ENCODE measurements at places on chromosomes 12 and 14.

DNA sequence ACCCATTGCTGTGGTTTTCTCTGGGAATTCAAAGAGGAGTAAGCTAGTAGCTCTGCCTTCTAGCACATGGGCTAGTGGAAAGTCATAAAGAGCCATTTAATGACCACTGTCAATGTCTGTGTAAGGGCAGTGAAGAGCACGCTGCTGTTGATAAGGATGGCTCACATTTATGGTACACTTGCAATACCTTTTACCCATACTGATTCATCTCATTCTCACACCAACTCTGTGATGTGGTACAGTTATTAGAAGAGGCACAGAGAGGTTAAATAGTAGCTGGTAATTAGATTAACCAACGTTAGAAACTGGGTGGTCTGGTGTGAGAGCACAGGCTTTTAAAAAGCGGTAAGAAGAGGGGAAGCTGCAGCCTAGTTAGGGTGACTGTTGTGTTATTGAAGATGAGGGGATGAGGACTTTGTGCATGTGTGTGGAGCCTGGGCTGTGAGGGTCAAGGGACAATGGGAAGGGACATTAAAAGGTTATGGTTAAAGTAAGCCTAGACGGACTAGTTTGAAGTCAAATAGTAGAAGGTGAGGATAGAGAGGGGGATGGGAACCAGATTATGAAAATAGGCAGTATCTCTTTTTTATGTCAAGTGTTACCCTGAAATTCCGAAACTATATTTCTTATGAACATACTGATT lies 25.2 kb downstream of the RASSF3 start:
- no peak overlapping the region for H3K4me3 ChIP-seq
- no peaks in the 10 kb centered on the region for H3K36me3 ChIP-seq
- peaks cover 17% of the 10 kb centered on the region for H3K4me1 ChIP-seq
- no peaks in the 10 kb centered on the region for H3K27me3 ChIP-seq
- no peak overlapping the region for H3K27ac ChIP-seq
- DNase-seq, result no peak

DNA sequence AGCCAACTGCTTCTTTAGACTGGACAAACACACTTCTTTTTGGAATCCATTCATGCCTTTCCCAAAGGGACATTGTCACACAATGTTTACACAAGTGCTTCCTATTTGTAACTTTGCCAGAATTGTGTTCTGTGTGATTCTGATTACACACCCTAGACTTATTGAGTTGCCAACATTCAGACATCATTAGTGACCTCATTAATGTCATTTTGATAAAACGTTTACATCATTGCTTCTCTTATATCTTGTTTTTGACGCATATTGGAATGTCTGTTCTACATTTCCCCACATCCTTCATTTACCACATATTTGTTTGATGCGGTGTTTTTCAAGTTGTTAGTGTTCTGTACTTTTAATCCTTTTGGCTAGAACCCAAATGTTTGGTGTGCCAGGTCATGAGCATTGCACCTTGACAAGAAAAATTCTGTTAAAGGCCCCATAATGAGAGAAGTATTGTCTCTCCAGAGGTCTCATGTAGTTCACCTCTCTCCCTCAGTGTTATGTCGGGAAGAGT lies 305.5 kb downstream of the AEBP2 start:
- no peak overlapping the region for H3K27ac ChIP-seq
- DNase-seq, result no peak
- no peaks in the 10 kb centered on the region for H3K36me3 ChIP-seq

DNA sequence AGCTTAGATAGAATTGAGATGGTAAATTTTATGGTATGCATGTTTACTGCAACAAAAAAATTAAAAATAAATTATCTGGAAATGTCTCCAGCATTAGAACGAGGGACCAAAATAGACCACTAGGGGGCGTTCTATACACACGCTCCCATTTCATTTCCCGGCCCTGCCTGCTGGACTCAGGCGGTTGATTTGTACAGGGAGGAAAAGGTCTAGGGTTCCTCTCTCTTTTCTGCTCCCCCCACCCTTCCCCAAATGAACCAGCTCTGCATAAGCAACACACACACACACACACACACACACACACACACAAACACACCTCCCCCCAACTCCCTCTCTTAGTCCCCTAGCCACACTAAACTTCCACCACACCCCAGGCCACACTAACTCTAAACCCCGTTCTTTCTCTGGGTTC lies 7.8 kb upstream of the DTX1 start:
- no peak overlapping the region for H3K27ac ChIP-seq
- H3K4me3 ChIP-seq, result no peak overlapping the region
- H3K4me1 ChIP-seq, result no peaks in the 10 kb centered on the region
- no peaks in the 10 kb centered on the region for H3K27me3 ChIP-seq

DNA sequence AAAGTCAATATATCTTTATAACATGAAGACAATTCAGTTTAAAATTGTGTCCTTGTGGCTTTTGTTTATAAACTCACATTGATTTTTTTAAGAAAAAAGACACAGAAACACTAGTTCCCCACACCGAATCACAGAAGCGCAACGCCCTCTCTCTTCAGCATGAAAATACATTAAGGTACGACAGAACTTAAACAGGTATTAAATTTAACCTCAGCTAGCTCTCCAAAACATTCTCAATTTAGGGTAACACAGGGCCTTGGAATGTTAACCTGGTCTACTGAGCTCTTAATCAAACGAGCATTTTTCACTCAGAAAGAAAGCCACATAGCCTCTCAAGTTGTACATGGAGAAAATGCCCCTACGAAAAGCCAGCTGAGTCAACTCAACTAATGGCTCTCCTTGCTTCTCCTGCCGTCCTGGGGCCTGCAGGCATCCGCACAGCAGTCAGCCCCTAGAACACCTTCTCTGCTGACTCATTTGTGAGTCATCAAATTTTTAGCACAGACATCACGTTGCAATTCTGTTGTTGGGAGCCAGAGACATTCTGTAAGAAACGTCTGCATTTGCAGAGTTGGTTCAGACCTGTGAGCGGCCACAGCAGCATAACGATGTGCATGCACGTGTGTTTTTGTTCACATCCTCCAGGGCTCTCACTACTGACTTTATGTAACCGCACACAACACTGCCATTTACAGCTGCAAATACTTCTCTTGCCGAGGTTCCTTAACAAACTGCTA lies 141.6 kb downstream of the ITPR2 start:
- H3K27ac ChIP-seq, result no peak overlapping the region
- no peak for DNase-seq
- no peak overlapping the region for H3K4me3 ChIP-seq
- H3K36me3 ChIP-seq, result no peaks in the 10 kb centered on the region
- H3K4me1 ChIP-seq, result no peaks in the 10 kb centered on the region

GRCh38 chr12:23253191-23253590 lies 628.2 kb downstream of the ETNK1 start:
- H3K4me3 ChIP-seq, result no peak overlapping the region
- H3K36me3 ChIP-seq, result no peaks in the 10 kb centered on the region
- DNase-seq, result no peak
- no peak overlapping the region for H3K27ac ChIP-seq
- H3K4me1 ChIP-seq, result no peaks in the 10 kb centered on the region

GRCh38 chr12:98653866-98654493 lies 8.9 kb downstream of the APAF1 start:
- DNase-seq, result no peak
- H3K4me1 ChIP-seq, result no peaks in the 10 kb centered on the region
- no peaks in the 10 kb centered on the region for H3K36me3 ChIP-seq
- H3K27me3 ChIP-seq, result no peaks in the 10 kb centered on the region
- no peak overlapping the region for H3K4me3 ChIP-seq
